ENCODE measurements at places on chromosomes 6 and 20.

- H3K27ac ChIP-seq: no peak overlapping the region
- no peaks in the 10 kb centered on the region for H3K27me3 ChIP-seq
- no peak for DNase-seq
- no peak overlapping the region for H3K4me3 ChIP-seq
Measured at GRCh38 chr20:48550814-48551213, 277.0 kb downstream of the PREX1 start.

- DNase-seq: no peak
- no peak overlapping the region for H3K27ac ChIP-seq
- no peaks in the 10 kb centered on the region for H3K27me3 ChIP-seq
- H3K4me1 ChIP-seq: no peaks in the 10 kb centered on the region
Measured at GRCh38 chr6:103799971-103800670, 1059.6 kb downstream of the HACE1 start.

DNA sequence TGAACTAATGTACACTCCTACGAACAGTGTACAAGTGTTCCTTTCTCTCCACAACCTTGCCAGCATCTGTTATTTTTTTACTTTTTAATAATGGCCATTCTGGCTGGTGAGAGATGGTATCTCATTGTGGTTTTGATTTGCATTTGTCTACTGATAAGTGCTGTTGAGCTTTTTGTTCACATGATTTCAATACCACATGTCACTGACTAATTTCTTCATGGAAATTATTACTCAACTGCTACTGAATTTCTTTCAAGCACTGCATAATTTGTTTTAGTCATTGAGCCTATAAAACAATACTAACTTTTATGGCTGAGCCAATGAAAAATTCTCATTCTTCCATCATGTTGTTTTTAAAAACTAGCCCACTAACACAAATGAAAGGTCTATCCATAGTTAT, 115.4 kb downstream of the FRK start:
- no peaks in the 10 kb centered on the region for H3K36me3 ChIP-seq
- H3K27me3 ChIP-seq: no peaks in the 10 kb centered on the region
- DNase-seq: no peak
- no peak overlapping the region for H3K4me3 ChIP-seq
- H3K4me1 ChIP-seq: no peaks in the 10 kb centered on the region

DNA sequence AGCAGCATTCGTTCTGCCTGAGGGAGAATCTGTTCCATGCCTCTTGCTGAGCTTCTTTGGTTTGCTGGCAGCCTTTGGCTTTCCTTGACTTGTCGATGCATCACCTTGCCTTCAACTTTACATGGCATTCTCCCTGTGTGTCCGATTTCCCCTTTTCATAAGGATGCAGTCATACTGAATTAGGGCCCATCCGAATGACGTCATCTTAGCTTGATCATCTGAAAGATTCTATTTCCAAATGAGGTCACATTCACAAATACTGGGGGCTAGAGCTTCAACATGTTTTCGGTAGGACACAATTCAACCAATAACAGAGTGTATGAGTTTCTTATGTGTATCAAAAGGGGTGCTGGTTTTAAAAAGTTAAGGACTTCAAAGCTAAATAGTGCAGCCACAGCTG, 27.8 kb upstream of the HECA start:
- no peaks in the 10 kb centered on the region for H3K4me1 ChIP-seq
- no peaks in the 10 kb centered on the region for H3K36me3 ChIP-seq

DNA sequence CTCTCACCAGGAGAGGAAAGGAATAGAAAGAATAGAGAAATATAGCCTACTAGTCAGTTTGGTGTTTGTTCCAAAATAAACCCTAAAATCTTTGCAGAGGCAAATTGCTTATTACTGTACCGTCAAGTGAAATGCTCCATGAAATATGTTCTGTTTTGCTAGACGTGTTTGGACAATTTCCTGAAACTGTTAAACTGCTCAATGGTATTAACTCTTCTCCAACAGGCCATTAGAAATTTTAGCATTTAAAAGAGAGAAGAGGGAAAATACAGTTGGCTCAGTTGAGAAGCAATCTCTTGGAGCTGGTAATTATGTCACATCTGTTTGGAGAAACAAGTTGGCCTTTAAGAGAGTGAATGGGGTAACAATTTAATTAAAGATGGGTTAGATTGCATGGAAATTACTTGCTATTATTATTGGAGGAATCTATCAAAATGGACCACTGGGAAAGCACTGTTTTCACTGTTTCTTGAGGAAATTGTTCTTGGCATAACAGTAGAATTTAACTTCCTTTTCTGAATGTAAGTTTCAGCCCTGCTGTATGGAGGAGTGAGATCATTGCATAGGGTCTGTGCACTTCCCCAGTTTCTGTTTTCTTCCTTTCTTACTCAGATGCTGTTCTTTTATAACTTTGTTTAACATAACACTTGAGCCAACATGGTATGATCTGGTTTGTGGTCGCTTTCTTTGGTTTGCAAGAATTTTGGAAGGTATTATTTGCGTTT, 373.6 kb downstream of the PLCB1 start:
- no peak overlapping the region for H3K27ac ChIP-seq
- DNase-seq: no peak
- H3K4me1 ChIP-seq: no peaks in the 10 kb centered on the region

GRCh38 chr20:58938541-58938940, 42.5 kb upstream of the NELFCD start:
- DNase-seq: no peak
- no peaks in the 10 kb centered on the region for H3K4me1 ChIP-seq
- no peak overlapping the region for H3K4me3 ChIP-seq

DNA sequence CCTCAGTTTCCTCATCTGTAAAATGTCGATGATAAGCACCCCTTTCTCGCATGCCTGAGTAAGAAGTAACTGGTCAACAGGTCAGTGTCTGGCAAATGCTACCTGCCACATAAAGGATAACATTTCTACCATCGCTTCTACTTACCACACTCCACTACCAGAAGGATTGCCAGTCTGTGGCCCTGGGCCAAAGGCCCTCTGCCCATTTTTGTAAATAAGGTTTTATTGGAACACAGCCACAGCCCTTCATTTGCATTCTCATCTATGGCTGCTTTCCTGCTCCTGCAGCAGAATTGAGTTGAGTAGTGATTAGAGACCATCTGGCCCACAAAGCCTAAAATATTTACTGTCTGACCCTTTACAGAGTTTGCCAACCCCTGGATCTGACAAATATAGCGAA, 121.8 kb downstream of the TOX2 start:
- no peak overlapping the region for H3K27ac ChIP-seq
- no peak for DNase-seq
- no peaks in the 10 kb centered on the region for H3K36me3 ChIP-seq

All from mesendoderm (in vitro differentiated cells).